NCI-H1694 (cell line): ENCODE measurements at places on chromosomes 2 and 18.

DNA sequence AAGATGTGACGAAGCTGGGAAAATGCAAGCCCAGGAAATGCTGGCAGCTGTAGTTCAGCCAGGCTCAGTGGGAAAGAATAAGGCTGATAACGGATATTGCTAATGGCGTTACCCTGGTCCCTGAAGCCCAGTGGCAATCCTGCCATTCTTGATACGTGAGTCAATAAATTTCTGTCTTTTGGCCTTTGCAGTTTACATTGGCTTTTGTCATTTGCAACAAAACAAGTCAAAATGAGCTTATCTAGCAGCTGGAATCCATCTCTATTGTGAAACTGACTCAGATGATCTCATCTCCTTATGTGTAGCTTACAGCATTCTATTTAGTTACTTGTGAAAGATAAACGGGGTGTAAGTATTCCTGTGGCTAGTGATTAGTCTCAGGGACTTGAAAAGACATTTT, 43.8 kb downstream of the ARL6IP6 start:
- DNase-seq, result no peak

DNA sequence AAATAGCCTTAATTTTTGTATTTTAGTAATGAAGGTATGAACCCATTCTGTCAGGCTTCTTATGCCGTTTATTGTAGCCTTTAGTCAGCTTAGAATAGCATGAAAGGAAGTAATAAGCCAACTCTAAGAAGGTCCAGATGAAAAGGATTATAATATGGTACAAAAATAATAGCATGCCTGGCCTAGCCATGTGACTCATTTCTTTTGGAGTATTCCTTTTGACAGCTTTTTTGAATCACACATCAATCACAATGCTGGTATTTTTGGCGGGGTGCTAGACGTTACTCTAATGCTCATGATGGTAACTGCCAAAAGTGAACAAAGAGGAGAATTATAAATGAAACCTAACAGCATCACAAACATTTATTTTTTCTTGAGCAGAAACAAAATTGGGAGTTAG, 19.9 kb downstream of the FMNL2 start:
- DNase-seq, result no peak

- DNase-seq, result no peak
Measured at GRCh38 chr2:96505231-96505889, at the start of gene NEURL3. Gene NEURL3, minus strand, starts transcription at chr2:96505357. Its CDS starts 71 bp downstream, at chr2:96505286.

GRCh38 chr2:178394859-178395258, 56.1 kb downstream of the PRKRA start:
- no peak for DNase-seq

GRCh38 chr2:136134126-136134525, 16.2 kb upstream of the CXCR4 start:
- no peak for DNase-seq

GRCh38 chr18:48766026-48766425, 184.7 kb downstream of the SMAD7 start:
- DNase-seq, result no peak

DNA sequence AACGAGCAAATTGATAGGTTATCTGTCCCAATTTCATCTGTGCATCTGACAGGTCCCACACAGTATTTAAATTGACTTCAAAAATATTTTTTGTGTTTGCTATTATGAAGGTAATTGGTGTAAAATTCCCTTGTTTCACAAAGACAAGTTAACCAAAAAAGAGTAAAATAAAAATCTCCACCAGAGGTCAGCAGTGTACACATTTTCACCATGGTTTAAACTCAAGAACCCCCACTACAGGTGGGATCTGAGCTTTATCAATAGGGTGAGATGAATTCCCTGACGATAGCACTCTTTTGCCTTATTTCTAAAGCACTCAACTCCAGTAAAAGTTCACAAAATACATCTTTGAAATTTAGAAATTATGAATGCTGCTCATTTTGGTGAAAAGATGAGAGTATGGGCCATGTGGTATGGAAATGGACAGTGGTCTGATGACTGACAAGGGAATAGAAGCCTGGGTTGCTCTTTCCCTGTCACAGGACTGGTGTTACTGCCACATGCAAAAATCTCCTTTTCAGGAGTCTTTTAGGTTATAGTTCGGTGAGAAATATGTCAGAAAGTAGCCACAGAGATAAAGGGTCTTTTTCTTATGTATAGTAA, 68.0 kb downstream of the SERPINB8 start:
- peak; percentile 6 for DNase-seq

DNA sequence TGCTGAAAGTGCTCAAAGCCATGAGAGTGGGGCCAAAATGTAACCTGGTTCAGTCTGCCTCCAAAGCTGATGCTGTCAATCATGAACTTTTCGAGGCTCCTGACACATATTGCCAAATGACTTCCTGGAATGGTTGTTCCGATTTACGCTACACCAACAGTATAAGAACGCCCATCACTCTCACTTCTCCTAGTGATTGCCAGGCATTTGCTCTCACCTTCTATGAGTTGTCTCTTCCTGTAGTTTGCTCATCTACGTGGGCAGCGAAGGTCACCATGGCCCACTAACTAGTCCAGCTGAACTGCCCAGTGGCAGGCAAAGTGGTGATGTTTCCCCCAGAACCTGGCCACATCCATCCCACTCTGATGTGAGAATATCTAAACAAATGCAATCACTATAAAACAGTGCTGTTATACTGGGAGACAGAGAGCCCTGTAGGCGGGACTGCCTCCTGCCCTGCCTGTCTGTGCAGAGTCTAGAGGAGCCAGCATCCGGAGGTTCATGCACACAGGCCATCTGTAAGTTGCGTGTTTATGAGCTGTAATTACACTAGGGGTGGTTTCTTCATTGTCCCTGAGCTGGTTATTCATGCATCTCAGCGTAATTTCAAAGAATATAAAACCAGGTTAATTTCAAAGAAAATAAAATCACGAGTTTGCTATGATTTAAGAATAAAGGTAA, 8.8 kb upstream of the CABLES1 start:
- peak; percentile 50 for DNase-seq

- no peak for DNase-seq
Measured at GRCh38 chr2:208360259-208361076, 46.1 kb upstream of the PTH2R start.

- no peak for DNase-seq
Measured at GRCh38 chr2:105847056-105847455, 102.3 kb downstream of the NCK2 start.

DNA sequence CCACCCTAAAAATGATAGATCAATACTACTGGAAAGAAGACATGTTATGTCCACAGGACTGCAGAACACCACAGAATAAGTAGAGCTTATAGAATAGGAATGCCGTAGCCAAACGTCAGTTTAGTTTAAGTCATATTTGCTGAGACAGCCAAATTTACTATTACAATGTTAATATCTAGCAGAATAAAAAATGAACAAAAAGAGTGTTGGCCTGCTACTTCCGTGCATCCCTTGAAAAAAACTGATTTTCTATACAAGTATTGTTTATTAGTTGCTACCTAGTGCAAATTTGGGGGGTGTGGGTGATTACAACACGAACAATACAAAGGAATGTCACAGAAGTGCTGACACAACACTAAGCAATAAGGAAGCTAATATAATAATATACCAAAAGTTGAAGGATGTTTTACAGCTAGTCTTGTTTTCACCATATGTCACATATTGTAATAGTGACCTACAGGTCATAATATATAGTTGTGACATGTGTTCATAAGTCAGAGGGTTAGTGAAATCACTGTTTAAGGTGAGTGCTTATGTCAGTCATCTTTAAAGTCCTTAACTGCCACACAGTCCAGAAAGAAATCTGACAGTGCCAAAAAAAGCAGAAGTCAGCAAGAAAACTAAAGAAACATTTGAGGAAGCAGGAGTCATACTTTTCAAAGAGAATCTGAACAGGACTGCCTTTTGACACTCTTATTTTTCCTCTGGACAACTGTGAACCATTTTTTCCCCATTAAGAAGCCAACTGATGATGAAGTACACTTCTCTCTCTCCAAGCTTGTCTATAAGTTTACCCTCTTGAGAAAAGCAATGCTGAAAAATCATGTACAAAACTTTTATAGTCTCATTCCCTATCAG, 376.4 kb downstream of the ZEB2 start:
- no peak for DNase-seq

- DNase-seq, result no peak
Measured at GRCh38 chr18:10544093-10544748, 18.4 kb downstream of the NAPG start.

GRCh38 chr2:132670496-132671150, 618 bp upstream of the LYPD1 start:
- DNase-seq, result no peak

DNA sequence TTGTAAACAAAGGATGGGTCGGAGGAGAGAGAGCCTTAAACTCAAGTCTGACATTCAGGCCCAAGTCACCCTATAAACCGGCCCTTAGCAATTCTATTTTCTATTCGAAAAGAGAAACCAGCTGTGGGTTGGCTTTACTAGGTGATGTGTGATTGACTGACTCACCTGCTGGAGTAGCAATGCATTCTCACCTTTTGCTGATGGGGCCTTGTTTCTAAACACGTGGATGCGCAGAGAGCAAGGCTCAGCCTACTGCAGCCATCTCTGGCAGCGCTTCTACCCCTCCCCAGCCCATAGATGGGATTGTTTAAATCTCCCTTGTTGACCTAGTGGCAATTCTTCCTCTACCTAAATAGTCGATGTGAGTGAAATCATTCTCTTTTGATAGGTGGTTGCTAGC, 138.5 kb downstream of the MEIS1 start:
- no peak for DNase-seq

- DNase-seq, result no peak
Measured at GRCh38 chr2:207150284-207150683, 15.5 kb downstream of the KLF7 start.

- no peak for DNase-seq
Measured at GRCh38 chr2:776487-776886, 99.3 kb upstream of the TMEM18 start.

GRCh38 chr2:20758997-20759396, 63.9 kb downstream of the LDAH start:
- DNase-seq, result no peak

- no peak for DNase-seq
Measured at GRCh38 chr18:3383381-3383915, 66.5 kb upstream of the TGIF1 start.

GRCh38 chr2:112155331-112156151, 17.4 kb downstream of the FBLN7 start:
- DNase-seq, result no peak

GRCh38 chr2:67797801-67798540, 264.8 kb downstream of the C1D start:
- DNase-seq, result no peak

DNA sequence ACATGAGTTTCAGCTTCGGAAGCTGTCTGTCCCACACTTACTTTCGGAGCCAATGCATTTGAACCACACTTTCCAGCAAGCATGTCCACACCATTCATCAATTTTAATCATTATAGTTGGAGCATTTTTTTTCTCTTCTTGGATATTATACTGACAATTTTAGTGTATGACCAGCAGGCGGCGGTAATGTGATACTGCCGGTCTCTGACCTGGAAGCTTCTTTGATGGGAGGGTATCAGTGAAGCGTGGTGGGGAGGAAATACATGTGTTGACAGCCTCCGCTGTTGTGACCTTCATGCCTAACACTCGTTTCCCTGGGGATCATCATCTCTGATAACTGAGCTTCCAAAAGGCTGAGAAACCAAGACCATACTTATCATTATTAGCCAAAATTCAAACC, 231.7 kb downstream of the GBX2 start:
- no peak for DNase-seq

GRCh38 chr2:182541268-182541667, 114.4 kb upstream of the PDE1A start:
- no peak for DNase-seq

DNA sequence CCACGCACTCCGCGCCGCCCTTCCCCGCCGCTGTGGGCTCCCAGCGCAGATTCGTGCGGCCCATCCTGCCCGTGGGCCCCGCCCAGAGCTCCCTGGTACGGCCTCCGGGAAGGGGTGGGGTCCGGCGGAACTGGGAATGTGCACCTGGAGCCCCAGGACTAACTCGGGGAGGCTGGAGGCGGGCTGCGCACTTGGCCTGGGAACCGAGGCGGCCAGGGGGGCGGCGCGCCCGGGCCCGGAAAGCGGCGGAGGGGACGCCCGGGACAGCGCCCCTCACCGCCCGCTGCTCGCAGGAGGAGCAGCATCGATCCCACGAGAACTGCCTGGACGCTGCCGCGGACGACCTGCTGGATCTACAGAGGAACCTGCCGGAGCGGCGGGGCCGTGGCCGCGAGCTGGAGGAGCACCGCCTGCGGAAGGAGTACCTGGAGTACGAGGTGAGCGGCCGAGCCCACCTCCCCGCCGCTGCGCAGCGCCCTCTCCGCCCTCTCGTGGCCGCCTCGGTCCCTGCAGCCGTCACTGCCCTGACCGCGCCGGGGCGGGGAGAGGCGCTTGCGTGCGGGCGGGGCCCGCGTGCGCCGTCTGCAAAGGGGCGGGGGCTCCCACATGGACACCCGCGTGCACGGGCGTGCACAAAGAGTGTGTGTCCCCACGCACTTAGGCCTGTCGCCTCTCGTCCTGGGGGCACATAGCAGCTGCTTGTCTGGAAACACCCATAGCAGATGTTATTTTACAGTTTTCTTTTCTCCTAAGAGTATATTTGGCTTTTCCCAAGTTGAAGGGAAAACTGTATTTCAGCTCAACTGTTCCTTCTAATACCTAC, 25.2 kb downstream of the PSD4 start:
- peak; percentile 51 for DNase-seq

- DNase-seq, result no peak
Measured at GRCh38 chr2:206388698-206389097, 54.6 kb upstream of the ADAM23 start.

DNA sequence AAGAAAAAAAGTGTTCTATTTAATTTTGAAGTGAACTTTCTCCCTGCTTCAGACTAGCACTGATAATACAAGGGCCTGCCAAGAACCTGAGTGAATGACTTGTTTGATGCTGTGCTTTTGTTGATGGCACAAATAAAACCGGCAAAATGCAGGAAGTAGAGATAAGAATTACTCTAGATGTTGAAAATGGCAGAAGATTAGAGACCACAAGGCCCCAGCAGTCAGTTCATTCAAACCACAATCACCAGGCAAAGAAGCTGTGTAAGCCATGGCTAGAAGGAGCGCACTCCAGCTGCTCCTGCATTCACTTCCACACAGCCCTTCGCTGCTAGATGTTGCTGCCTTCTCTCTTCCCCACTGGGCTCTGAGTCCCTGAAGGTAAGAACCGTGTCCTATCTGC, 297.1 kb downstream of the AGPS start:
- no peak for DNase-seq

- DNase-seq, result no peak
Measured at GRCh38 chr2:137179542-137179941, 414.2 kb downstream of the THSD7B start.

- DNase-seq, result no peak
Measured at GRCh38 chr18:49017813-49018553, 67.2 kb upstream of the SMAD7 start.

DNA sequence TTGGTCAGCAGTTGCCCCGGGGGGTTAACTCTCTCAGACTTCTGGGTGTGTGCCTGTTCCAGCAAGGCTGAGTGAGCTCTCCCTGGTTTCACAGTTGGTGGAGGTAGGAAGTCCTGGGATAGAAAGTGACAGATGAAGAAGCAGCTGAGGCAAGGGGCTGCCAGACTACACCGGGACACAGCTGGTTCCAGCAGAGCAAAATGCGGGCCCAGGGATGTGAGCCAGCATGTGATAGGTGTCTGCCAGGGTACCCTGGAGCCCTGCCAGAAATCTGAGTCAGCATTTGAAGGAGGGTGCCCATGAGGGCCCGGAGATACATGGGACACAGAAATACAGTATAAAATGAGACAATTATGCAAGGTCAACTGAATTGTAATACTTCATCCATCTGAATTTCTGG, 79.3 kb upstream of the LGALSL start:
- DNase-seq, result no peak
